Upper lobe of left lung (tissue), 6 donors: ENCODE measurements at places on chromosomes 7 and 10. TPM values are rescaled to one million over a fixed set of nuclear protein-coding genes. Genes with fewer than 3 reads are reported as not detected.

GRCh38 chr10:111240348-111240747 is 163.5 kb downstream of the ADRA2A start:
- no peaks in the 10 kb centered on the region for H3K36me3 ChIP-seq
- H3K4me3 ChIP-seq, result no peak overlapping the region
- DNase-seq, result no peak

- no peaks in the 10 kb centered on the region for H3K27me3 ChIP-seq
- H3K27ac ChIP-seq, result no peak overlapping the region
- DNase-seq, result no peak
- no peak overlapping the region for H3K4me3 ChIP-seq
Observed at GRCh38 chr10:27826369-27826768, 80.8 kb upstream of the MKX start.

Gene MMRN2
- total RNA-seq, result 28.1 TPM

DNA sequence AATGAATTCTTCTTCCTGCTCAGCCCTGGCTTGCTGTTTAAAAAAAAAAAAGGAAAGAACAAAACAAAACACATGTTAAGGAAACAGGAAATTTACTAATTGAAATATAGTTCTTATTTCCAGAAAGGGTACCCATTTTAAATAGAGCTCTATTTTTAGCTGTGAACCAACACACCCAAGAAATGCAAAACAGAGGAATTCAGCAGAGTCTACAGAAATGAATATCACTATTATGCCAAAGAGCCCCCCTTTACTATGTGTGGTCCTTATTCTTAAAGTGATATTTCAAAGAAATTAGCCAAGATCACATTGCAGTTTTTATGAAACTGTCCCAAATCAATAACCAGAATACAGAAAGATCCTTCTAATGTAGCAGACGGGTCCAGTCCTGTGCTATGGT is 53.7 kb downstream of the CCDC6 start:
- peaks cover 30% of the 10 kb centered on the region for H3K4me1 ChIP-seq
- DNase-seq, result no peak
- H3K27me3 ChIP-seq, result no peaks in the 10 kb centered on the region
- no peak overlapping the region for H3K4me3 ChIP-seq
- H3K36me3 ChIP-seq, result peaks cover 3% of the 10 kb centered on the region

Gene KCNMA1
- total RNA-seq, result 107 TPM

Gene SPDYE6
- total RNA-seq, result not detected

- no peaks in the 10 kb centered on the region for H3K36me3 ChIP-seq
- H3K27ac ChIP-seq, result no peak overlapping the region
- no peaks in the 10 kb centered on the region for H3K27me3 ChIP-seq
- no peaks in the 10 kb centered on the region for H3K4me1 ChIP-seq
Observed at GRCh38 chr7:4519819-4520520, 162.1 kb upstream of the FOXK1 start.
